ENCODE measurements at places on chromosomes 12 and 14. TPM values are rescaled to one million over a fixed set of nuclear protein-coding genes. Genes with fewer than 3 reads are reported as not detected.

GPATCH2L gene
- total RNA-seq = 142 TPM

DNA sequence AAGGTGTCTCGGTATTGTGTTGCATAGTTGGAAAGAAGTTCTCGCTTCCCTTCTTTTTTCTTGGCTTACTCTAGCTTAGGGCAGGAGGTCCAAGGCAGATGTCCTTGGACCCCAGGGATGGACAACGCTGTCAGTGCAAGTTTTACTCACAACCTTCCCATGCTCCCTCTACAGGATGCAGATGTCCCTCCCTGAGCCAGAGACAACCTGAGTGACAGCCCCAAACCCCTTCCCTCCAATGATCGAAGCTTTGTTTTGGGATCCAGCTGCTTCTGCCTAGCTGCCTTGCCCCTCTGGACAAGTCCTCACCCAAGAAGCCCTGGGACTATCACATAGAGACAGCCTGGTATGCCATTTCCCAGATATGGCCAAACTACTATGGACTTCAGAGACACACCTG is 112.0 kb upstream of the RAP1B start:
- no peaks in the 10 kb centered on the region for H3K36me3 ChIP-seq
- DNase-seq = no peak
- H3K27ac ChIP-seq = no peak overlapping the region

CARMIL3 gene
- not detected for total RNA-seq

GRCh38 chr12:131618303-131618658 is 92.6 kb upstream of the SFSWAP start:
- peaks cover 97% of the 10 kb centered on the region for H3K27me3 ChIP-seq
- no peak overlapping the region for H3K4me3 ChIP-seq
- no peak overlapping the region for H3K27ac ChIP-seq
- DNase-seq = peak; percentile 34
- no peaks in the 10 kb centered on the region for H3K4me1 ChIP-seq

Measured in PC-9 (cell line).